ENCODE measurements at places on chromosomes 11 and 22.

DNA sequence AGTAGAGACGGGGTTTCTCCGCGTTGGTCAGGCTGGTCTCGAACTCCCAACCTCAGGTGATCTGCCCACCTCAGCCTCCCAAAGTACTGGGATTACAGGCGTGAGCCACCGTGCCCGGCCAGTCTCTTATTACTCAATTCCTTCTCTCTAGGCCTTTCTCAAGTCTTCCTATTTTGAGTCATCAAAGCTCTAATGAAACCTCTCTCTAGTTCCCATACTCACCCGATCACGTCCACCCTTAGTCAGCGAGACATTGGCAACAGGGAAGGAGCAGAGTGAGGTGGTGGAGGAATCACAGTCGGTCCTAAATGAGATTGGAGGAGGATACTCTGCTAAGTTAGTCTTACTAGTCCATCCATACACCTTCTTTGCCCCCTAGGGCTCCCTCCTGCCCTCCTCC, 5.0 kb downstream of the BSCL2 start:
- DNase-seq = no peak

DNA sequence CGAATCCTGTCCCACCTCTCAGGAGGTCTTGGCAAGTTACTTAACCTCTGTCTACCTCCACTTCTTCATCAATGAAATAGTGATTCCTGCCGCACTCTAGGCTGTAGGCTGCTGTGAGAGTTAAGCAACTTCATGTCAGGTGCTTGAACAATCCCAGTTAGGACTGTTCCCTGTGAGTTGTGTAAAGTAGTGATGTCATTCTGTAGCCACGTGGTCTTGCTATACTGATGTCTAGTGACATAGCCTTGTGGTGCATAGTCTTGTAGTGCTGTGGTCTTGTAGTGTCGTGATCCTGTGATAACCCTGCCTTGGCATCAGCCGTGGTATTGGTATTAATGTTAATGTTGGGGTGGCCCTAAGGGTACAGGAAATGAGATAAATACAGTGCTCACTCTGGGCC, 30.3 kb upstream of the PRR5 start:
- DNase-seq = no peak

DNA sequence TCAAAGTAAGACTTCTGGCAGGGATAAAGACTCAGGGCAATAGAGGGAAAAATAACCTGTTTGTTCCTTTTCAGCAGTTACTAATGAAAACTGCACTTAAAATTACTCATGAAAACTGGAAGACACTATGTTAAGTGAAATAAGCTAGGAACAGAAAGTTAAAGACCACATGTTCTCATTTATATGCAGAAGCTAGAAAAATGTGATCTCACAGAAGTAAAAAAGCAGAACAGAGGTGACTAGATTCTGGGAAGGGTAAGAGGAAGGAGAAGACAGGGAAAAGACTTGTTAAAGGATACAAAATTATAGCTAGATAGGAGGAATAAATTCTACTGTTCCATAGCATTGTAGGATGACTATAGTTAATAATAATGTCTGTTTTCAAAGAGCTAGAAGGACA, 22.2 kb downstream of the HPS5 start:
- DNase-seq = no peak

- DNase-seq = no peak
These were observed 1408.4 kb upstream of the TENM4 start for GRCh38 chr11:80849253-80849652.

- DNase-seq = no peak
These were observed 442 bp downstream of the PELI3 start for GRCh38 chr11:66467034-66467659.

- DNase-seq = peak; percentile 74
These were observed 56.3 kb upstream of the ADSL start for GRCh38 chr22:40289991-40290459.

- no peak for DNase-seq
These were observed 191.9 kb upstream of the CTSC start for GRCh38 chr11:88529426-88529825.

GRCh38 chr11:26557666-26558065, 14.4 kb downstream of the MUC15 start:
- no peak for DNase-seq

GRCh38 chr11:44805596-44805995, 78.8 kb downstream of the TSPAN18 start:
- no peak for DNase-seq

- no peak for DNase-seq
These were observed 784 bp downstream of the SULT4A1 start for GRCh38 chr22:43861529-43861928.

GRCh38 chr11:7449211-7449840, 36.0 kb upstream of the OLFML1 start:
- DNase-seq = no peak

DNA sequence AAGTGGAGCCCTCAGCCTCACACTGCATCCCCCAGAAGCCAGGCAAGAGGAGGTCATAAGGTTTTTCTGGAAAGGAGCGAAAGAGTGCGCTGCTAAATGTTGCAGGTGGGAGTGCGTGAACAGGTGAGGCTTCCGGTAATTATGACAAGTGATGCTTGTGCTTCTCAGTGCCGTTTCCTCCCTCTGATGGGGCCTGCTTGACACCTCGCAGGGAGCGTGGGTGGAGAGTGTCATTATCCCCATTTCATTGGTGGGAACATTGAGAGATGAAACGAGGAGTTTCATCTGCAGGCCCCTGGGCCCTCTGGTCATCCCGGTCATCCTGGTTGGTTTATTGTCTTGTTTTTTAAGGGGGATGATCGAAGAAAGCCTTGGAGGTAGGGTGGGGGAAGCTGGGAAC, 57.5 kb downstream of the BCR start:
- DNase-seq = no peak

GRCh38 chr11:4891996-4892640, 10.4 kb downstream of the OR51T1 start:
- DNase-seq = no peak

- DNase-seq = no peak
These were observed 317.9 kb downstream of the TMEM135 start for GRCh38 chr11:87355596-87355995.

DNA sequence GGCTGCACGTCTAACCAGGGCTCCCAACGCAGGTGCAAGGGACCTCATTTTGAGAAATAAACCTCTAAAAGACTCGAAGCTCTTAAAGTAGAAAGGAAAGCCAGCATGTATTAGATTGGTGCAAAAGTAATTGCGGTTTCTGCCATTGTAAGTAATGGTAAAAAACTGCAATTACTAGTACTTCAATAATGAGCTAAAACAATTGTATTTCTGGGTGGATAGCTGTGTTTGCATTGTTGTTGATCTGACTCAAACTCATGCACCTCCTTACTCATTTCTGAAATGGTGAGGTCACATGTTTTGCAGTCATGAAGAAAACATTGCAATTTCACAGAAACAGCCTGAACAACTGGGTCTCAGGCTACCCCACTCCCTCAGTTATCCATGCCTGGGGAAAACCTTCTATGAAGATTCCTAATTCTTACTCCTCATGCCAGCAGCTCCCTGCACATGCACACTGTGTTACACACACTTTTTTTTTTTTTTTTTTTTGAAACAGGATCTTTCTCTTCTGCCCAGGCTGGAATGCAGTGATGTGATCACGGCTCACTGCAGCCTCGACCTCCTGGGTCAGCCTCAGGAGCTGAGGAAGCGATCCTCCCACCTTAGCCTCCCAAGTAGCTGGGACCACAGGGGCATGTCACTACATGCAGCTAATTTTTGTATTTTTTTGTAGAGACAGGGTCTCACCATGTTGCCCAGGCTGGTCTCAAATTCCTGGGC, 24.6 kb downstream of the VWCE start:
- no peak for DNase-seq

- DNase-seq = no peak
These were observed 7.0 kb downstream of the HPS5 start for GRCh38 chr11:18314784-18315523.

DNA sequence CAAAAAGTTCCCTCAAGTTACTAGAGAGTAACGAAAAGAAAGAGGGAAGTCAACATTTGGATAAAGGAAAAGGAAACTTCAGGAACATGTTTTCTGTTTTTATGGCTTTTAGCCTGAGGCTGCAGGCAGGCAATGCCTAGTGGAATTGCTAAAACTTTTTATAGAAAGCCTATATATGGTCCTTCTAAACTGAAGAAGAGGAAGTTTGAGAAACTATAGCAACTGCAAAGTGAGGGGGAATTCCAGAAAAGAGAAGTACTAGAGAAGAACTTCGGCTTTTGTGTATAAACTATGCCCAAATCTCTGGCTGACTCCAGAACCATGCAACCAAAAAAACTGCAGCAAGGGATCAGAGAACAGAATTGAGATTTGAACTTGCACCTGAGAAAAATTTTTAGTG, 74.3 kb upstream of the ARHGAP42 start:
- no peak for DNase-seq

- DNase-seq = no peak
These were observed 206.2 kb upstream of the LRRC4C start for GRCh38 chr11:41665441-41666360.

DNA sequence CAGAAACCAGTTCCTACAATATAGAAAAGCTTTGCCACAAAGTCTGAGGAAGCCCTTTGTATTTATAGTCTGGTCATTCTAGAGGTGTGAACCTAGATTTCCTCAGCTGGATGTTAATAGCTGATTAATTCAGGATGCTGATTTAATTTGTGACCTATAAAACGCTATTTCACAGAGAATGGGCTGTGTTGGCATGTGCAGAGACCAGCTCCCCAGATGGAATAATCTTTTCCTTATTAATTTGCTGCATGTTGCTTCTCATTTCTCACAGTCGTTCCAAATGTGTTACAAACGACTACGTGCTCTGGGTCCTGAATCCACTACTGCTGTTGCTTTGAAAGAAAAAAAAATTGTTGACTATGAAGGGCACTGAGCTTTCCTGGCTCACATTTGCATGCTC, 49.3 kb downstream of the BDNF start:
- no peak for DNase-seq

DNA sequence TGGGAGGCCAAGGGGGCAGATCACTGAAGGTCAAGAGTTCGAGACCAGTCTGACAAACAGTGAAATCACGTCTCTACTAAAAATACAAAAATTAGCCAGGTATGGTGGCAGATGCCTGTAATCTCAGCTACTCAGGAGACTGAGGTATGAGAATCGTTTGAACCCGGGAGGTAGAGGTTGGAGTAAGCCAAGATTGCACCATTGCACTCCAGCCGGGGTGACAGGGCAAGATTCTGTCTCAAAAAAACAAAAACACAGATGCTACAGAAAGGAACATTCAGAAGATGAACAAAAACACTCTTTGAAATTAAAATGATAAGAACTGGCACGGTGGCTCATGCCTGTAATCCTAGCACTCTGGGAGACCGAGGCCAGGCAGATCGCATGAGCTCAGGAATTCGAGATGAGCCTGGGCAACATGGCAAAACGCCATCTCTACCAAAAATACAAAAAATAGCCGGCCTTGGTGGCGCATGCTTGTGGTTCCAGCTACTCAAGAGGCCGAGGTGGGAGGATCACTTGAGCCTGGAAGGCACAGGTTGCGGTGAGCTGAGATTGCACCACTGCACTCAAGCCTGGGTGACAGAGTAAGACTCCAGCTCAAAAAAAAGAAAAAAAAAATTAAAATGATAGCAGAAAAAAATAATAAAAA, 8.5 kb downstream of the RAB6A start:
- no peak for DNase-seq

GRCh38 chr11:2564588-2565425, 120.0 kb downstream of the KCNQ1 start:
- peak; percentile 38 for DNase-seq

- DNase-seq = no peak
These were observed 125.2 kb upstream of the SPON1 start for GRCh38 chr11:13837286-13837685.

DNA sequence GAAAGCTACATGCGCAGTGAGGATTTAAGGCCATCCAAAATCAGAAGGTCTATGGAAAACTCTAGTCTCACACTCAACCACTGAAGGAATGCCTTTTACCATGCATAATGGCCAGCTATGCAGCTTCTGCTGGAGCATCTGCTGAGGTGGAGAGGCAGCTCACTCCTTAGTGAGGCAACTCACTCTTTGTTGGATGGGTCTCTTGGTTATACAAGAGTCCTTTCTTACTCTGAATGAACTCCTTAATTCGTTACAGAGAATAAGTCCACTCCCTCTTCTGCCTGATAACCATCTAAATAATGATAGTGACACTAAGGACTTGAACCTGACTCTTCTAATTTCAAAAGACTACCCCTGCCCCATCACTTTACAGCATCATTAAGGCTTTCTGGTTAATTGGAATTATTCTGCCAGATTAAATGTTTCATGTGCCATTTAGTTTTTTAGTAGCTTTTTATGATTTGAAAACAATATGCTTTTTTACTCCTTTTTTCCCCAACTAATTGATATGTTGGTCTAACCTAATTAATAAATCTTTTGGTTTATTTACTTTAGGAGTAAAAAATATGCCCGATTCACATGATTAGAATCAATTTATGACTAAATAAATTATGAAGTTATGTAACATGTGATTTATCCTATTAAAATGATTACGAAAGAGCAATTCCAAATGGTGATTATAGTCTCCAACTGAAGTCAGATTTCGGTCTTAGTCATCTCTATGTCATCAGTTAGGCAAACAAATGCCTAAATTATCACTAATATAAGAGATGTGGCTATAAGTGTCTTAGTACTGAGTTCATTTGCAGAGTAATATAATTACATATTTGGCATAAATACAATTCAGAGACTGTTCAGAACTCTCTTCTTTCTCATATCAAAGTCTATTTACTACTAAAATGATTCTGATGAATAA, 286.7 kb upstream of the CCDC90B start:
- DNase-seq = no peak

DNA sequence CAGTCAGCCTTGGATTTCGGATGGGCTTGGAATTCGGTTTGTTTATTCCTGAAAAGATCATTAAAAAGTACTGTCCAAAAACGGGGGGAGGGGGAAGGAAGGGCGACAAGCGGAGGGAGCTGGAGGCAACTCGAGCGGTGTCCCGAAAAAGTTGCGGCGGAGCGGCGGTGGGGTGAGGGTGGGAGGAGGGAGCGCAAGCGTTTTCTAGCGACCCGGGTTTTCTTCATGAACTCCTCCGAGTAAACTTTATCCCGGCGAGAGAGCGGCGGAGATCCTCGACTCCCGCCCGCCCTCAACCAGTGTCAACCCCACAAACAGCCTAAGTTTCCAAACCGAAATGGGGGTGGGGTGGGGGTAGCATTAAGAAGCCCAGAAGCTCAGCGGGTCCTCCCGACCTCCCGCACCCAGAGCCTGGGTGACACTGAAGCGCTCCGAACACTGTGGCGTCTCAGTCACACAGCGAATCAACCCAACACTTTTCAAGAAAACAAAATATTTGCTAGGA, 133.0 kb upstream of the C11orf58 start:
- DNase-seq = no peak

- no peak for DNase-seq
These were observed 23.5 kb upstream of the P2RY6 start for GRCh38 chr11:73248526-73249185.

DNA sequence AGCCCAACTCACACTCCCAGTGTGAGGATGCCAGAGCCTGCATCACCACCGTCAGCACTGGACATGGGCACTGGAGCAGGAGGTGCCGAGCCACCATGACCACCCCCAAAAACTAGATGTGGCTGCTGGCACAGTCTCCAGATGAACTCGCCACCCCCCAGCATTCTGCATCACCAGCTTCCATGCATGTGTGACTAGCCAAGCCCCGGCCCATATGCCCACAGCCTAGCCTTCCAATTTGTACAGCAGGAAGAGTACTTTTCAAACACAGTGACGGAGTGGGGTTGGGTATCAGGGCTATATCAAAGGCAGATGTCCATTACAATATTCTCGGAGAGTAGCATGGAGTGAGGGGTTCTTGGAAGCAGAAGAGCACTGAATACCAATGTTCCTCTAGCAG, 62.9 kb downstream of the SMCO4 start:
- DNase-seq = no peak

GRCh38 chr11:127559978-127560377, 559.4 kb upstream of the KIRREL3 start:
- no peak for DNase-seq

Measured in natural killer cell treated with Interleukin-12 subunit alpha and Interleukin-12 subunit beta and Interleukin-15 and Interleukin-18, amount 100 ng/mL, for 72 hours (primary cell).